A549 treated with Hydrocortisone at 1 μM for 4 hours (cell line): ENCODE measurements at places on chromosomes 3 and 15. TPM values are rescaled to one million over a fixed set of nuclear protein-coding genes. Genes with fewer than 3 reads are reported as not detected.

Gene NIPA2
- 101 to 112 TPM (median 105 TPM) in 5 replicates for total RNA-seq

Gene EPHA3
- not detected in 5 replicates for total RNA-seq

Gene MESP2
- total RNA-seq = 0.24 to 0.84 TPM (median 0.48 TPM) in 5 replicates

Gene CERS3
- not detected in 5 replicates for total RNA-seq

Gene KLHL40
- not detected in 5 replicates for total RNA-seq

Gene ARPP21
- 0.08 to 0.14 TPM in 2 of 5 replicates, not detected in the others for total RNA-seq
